Retina (tissue), 1 donor: ENCODE measurements at places on chromosomes 7 and 10.

- DNase-seq: no peak
These were observed 25.9 kb downstream of the ABRAXAS2 start for GRCh38 chr10:124827474-124827873.

- DNase-seq: no peak
These were observed 85.9 kb upstream of the AGBL3 start for GRCh38 chr7:134900166-134900982.

- no peak for DNase-seq
These were observed 106.7 kb downstream of the ITGB1 start for GRCh38 chr10:32851301-32851700.

DNA sequence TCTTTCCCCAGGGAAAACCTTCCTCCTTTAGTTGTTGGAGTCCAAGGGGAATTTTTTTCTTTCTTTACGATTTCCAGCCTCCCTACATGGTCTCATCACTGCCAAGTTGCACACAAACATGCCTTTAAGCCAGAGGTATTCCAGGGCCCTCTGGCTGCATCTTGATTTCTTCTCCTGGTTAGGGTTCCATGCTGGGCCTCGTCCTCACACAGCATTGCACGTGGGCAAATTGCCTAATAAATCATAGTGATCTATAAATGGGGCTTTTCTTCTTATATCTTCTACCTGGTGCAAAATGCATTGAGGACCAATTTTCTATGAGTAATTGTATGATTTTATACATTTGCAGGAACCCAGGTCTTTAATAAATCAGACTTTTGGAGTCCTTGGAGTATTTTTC lies 284.2 kb downstream of the C7orf25 start:
- DNase-seq: no peak

GRCh38 chr10:75483188-75483587 lies 51.8 kb downstream of the LRMDA start:
- DNase-seq: no peak

- no peak for DNase-seq
These were observed 36.9 kb downstream of the NET1 start for GRCh38 chr10:5449227-5449626.

DNA sequence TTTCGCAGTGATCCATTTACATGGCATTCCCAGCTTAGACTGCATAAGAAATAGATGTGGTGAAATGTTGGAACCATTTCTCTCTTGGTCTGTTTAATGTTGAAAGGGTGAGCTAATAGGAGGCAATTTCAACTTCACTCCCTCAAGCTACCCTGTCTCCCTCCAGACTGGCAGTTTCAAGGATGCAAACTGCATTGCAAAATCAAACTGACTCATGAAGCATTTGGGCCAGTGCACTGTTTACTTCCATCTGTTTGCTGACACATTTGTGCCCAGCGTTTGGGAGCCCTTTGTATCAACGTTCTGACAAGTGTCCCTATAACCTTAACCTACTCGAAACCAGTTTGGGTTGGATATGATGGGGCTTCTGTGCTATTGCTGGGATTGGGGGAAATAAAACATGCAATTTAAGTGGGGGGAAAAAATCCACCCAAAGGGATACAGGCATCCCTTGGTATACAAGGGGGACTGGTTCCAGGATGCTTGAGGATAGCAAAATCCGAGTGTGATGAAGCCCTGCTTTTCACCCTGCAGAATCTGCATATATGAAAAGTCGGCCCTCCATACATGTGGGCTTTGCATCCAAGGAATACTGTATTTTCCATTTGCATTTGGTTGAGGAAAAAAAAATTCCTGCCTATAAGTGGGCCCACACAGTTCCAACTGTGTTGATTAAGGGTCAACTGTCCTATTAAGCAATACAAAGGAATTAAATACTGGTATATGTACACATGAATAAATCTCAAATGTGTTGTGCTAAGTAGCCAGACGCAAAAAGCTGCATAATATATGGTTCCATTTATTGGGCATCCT lies 15.6 kb downstream of the RHEB start:
- no peak for DNase-seq

DNA sequence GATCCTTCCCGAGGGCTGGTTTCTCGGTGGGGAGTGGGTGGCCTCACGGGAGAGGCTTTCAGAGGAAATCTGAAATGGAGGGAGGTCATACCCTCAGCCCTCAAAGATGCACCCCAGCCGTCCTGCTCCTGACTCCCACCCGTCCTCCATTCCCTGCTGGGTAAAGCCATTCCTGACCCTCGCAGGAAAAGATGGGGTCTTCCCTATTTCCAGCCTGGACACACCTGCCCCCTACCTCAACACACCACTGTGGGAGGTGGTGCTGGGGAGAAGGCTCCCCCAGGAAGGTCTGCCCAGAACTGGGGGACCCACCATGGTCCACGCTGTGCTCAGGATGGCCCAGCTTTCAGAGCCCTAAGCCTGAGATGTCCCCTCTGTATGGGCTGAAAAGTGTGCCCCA lies 86.9 kb downstream of the CHST15 start:
- no peak for DNase-seq

DNA sequence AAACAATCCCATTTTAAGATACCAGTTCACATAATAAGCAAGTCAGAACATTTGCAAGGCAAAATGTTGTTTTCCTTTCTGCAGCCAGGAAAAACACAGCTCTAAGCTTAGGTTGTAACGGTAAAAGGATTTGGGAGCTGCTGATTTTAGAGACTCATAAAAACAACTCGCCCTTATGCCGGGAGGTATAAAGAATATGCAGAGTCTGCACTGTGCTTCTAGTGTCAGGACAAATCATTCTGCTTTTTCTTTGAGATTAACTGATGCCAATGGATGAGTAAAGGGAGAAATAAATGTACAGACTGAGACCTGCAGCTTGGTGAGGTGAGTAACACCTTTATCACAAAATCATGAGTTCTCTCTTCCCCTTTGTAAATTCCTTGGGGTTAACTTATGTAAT lies 2.0 kb upstream of the SFR1 start:
- no peak for DNase-seq

GRCh38 chr7:105837765-105838626 lies 38.4 kb downstream of the ATXN7L1 start:
- DNase-seq: peak; percentile 58

- DNase-seq: no peak
These were observed 80.5 kb downstream of the RTKN2 start for GRCh38 chr10:62188021-62188616.

DNA sequence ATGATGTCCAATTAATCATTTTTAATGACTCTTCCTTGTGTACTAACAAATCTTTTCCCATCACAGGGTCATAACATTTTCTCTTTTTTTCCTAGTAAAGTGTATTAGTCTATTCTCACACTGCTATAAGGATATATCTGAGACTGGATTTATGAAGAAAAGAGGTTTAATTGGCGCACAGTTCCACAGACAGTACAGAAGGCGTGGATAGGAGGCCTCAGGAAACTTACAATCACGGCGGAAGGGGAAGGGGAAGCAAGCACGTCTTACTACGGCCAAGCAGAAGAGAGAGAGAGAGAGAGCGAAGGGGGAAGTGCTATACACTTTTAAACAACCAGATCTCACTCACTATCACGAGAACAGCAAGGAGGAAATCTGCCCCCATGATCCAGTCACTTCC lies 359.4 kb upstream of the NFE2L3 start:
- DNase-seq: no peak

GRCh38 chr7:1289666-1290025 lies 57.0 kb downstream of the UNCX start:
- no peak for DNase-seq

GRCh38 chr10:43202657-43203447 lies 64.0 kb downstream of the RASGEF1A start:
- DNase-seq: no peak

DNA sequence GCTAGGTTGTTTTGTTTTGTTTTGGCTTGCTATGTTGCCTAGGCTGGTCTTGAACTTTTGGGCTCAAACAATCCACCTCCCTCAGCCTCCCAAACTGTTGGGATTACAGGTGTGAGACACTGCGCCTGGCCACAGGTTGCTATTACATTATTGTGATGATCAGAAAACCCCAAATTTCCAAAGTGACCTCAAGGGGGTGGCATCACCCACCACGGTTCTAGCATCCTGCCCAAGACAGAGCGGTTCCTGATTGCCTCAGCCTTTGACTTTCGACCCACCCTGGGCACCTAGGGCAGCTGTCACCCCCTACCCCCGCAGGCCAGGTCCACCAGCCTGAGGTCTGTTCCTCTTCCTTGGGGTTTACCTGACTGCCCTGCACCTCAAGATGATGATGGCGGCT lies 28.4 kb downstream of the SBDS start:
- no peak for DNase-seq

DNA sequence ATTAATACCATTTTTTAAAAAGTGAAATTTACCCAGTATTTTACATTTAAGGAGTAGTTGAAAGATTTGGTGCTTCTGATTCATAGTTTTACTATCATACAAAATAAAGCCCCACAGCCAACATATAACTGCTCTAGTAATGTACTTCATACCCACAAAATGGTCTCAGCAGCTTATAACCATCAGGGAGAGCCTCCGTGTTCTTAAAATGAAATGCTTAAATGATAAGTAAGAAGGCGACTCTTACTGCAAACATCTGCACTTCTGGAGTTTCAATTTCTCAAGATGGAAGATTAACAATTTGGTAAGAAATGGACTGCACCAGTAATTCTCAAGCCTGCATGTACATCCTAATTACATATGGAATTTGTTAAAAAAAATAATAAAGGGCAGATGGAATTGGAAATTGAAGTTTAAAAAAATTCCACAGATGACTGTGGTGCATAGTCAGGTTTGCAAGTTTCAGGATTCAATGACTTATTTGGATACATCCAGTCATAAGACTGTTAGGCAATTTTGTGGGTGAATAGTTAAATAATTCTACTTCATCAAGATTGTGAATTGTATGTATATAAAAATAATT lies 461.0 kb downstream of the KIF20B start:
- no peak for DNase-seq

GRCh38 chr10:5594271-5595049 lies 69.7 kb downstream of the CALML3 start:
- peak; percentile 35 for DNase-seq

DNA sequence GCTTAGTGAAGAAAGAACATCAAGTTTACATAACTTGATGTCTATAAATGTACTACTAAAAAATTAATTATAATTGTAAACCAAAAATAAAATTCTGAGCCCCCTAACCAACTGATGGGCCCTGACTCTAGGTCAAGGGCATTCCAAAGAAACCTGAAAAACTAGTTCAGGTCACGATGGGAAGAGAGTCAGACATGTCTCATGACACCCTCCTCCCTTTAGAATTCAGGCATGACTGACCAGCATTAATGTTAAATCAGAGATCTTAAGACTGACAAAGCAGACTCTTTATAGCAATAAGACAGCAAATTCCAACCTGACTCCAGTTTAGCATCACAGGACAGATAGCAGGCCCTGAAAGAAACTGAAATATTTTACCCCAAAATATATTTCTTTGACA lies 21.6 kb upstream of the OTUD1 start:
- no peak for DNase-seq

- DNase-seq: no peak
These were observed 7.9 kb downstream of the PKD1L1 start for GRCh38 chr7:47940088-47941013.

GRCh38 chr10:88379575-88379974 lies 203.5 kb downstream of the RNLS start:
- DNase-seq: no peak

GRCh38 chr7:147394329-147394728 lies 1196.2 kb upstream of the C7orf33 start:
- DNase-seq: no peak

DNA sequence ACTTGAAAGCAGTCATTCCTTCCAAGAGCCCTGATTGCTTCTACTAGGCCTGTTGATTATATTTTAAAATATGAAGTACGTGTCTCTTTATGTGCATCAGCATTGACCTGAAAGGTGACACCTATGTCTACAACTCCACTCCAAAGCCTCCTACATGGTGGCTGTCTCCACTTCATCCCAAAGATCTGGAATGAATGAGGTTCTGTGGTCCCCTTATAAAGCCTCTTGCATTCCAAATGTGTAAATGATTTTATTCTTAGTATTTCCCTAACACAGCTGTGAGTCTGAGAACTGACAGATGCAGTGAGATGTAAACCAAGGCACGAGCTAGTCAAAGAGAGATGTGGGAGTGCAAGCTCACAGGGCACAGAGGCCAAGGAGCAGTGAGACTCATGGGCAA lies 176.0 kb upstream of the SVIL start:
- no peak for DNase-seq

DNA sequence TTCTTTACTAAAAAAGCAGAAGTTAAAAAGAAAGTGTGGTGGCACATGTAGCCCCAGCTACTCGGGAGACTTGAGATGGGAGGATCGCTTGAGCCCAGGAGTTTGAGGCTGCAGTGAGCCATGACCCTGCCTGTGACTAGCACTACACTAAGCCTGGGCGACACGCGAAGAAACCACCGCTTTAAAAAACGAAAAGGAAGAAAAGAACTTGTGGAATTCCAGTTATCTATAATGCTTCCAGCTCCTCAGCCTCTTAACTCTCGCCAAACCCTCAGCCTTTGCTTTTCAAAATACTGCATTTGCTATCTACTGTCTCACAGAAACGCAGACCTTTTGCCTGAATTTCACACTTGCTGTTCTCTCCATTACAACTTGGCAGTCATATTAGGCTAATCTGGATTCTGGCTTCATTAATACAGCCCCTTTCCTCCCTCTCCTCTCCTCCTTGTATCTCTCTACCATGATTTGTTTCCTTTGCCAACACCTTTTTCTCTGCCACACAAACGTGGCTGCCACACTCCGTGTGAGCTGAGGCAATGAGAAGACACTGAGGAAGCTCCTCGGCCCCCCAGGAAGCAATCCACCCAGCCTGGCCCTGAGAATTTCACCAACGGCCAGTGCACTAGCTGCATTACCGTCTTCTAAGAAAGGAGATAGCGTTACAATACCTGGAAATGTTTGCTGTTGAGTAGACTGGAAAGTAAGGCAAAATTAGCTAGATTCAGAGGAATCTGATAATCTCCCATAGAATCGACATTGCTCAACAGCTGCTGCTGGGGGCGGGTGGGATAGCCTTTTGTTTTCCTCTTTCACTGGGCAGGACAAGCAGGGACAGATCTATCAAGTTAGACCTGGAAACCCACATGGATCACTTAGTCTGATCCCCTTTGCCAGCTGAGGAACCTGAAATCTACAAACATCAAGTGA lies 37.2 kb downstream of the CALML5 start:
- no peak for DNase-seq

GRCh38 chr7:31962246-31962645 lies 108.0 kb downstream of the PDE1C start:
- DNase-seq: no peak

GRCh38 chr7:134024739-134025138 lies 102.4 kb upstream of the LRGUK start:
- DNase-seq: no peak
